ENCODE measurements at places on chromosomes 1 and 21.

GRCh38 chr1:203663294-203663693 lies 36.7 kb downstream of the ATP2B4 start:
- no peak for DNase-seq

GRCh38 chr21:43367296-43367695 lies 59.6 kb downstream of the SIK1 start:
- no peak for DNase-seq

DNA sequence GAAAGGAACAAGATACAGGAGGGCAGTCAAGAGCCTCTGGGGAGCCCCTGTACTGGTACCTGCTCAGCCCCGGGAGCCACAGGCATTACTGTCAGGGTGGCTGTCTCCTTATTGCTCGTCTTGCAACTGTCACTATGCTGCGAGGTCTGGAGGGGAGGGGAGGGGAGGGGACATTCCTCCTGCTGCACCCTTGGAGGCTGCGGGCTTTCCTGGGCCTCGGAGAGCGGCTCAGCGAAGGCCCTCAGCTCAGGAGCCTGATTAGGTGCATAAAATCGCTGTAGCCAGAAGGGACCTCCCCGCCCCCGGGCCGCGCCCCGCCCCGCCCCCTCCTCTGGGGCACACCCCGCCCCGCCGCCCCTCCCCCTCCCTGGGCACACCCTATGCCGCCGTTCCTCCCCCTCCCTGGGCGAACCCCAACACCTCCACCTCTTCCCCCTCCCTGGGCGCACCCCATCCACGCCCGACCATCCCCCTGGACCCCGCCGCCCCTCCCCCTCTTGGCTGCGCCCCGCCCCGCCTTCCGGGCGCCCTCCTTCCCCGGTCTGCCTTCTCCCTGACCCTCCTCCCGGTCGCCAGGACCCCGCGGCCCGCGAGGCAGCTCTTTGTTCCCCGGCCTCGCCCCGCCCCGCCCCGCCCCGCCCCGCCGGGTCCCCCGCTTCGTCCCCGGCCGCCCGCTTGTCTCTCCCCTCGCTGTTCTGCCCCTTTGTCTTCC lies 35.5 kb downstream of the CACHD1 start:
- no peak for DNase-seq

DNA sequence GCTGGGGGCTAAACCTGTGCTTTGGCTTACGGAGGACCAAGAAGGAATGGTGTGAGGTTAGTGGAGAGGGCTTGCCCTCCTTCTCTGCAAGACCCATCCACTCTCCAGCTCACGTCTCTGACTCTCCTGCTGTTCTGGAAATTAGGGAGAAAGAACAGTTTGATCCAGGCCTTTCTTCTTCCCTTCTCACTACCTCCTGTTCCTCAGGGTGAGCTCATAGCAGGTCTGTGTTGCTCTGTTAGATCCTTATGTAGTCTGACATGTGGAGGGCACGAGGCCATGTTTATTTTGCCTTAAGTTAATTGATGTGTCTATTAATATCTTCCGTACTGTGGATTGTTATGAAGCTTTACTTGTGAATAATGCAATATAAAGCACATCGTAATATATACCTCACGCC lies 315.0 kb downstream of the GRIK1 start:
- DNase-seq: no peak

GRCh38 chr1:51516649-51517158 lies 2.4 kb downstream of the EPS15 start:
- DNase-seq: no peak

DNA sequence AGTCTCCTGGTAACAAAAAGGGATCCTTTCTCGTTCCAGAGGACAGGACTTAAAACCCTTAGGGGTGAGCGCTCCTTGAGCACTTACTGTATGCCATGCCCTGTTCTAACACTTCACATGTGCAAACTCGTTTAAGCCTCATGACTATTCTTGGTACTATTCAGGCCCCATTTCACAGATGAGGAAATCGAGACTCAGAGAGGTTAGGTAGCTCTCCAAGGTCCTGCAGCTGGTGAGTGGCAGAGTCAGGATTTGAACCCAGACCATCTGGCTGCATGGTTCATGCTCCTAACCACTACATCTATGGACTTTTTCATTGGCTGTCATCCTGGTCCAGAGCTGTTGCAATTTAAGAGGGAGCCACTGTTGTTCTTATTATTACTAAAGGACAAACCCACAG lies 46.7 kb upstream of the WNT4 start:
- DNase-seq: no peak

GRCh38 chr1:109508001-109508872 lies 1.3 kb downstream of the AMIGO1 start:
- no peak for DNase-seq

- no peak for DNase-seq
Measured at GRCh38 chr1:208203848-208204609, 40.2 kb downstream of the PLXNA2 start.

DNA sequence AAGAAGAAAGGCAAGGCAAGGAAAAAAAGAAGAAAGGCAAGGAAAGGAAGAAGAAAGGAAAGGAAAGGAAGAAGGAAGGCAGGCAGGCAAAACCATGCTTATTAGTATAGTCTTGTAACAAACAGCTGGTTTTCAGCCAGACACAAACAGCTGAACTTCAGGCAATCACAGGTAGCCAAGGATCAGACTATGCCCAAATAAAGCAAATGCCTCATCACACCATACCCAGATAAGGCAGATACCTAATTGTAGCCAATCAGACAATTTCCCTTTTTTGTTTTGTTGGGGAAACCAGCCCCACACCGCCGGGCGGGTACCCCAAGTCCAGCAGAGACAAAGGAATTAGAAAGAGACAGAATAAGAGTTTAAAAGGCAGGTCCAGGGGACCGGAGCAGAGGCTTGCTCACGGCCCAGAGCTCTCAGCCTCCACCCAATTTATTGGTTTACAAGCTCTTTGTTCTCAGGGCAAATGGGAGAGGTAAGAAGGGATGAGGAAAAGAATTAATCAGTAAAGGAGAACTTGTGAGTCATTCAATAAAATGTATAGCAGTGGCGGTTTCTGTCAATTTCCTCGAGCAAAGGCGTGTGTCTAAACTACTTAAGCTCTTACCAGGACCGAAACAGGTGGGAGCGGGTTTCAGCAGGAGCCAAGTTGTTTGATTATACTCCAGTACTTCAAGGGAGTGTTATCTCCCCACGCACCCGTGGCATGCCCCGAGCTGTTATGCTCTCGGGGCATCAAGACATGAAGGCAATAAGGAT lies 886.8 kb downstream of the KCNT2 start:
- no peak for DNase-seq

DNA sequence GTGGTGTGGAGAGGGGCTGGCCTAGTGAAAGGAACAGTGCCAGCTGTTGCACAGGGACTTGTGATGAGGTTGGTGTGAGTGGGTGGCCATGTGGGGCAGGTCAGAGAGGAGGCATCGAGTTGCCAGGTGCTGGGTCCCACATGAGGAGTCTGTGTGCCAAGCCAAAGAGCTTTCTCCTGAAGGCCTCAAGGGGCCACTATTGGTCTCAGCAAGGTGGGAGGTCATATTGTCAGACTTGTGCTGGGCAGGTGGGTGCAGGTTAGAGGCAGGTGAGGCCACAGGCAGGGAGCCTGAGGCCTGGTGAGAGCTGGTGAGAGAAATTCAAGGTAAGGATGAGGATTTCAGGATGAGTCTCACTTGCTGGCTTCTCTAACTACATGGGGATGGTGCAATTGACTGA lies 256.8 kb downstream of the DISC1 start:
- no peak for DNase-seq

GRCh38 chr1:35222322-35223083 lies 29.6 kb upstream of the SFPQ start:
- no peak for DNase-seq

GRCh38 chr1:34034036-34034435 lies 131.0 kb downstream of the CSMD2 start:
- DNase-seq: no peak

GRCh38 chr1:32411261-32411660 lies 17.0 kb upstream of the BSDC1 start:
- DNase-seq: peak; percentile 32

DNA sequence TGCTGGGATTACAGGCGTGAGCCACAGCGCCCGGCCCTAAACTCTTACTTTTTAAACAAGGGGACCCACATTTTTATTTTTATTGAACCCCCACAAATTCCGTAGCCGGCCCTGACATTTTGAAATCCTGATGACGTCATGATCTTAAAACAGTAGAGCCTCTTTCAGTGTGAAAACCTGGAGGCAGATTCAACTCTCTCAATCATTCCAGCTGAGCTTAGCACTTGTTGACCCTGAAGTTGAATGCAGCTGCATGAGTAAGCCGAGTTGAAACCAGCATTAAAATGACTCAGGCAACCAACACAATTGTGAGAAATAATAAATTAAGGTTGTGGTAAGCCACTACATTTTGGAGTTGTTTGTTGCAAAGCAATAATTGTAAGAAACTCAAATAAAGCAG lies 93.9 kb upstream of the ADGRL4 start:
- DNase-seq: no peak

DNA sequence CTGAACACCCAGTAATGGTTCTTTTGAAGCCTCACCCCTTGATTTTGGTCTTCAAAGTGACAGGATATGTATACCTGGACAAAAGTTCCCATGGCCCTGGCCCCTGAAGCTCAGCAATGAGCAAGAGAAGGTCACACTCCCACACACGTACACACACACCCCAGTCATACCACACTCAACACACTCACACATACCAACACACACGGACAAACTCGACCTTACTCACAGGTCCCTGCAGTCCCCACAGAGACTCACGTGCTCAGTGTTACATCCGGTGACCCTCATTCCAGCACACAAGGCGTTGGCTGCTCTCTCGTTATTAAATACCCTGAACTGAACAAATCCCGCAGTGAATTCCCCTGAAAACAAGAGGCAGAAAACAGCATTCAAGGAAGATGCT lies 5.9 kb downstream of the ITLN1 start:
- no peak for DNase-seq

DNA sequence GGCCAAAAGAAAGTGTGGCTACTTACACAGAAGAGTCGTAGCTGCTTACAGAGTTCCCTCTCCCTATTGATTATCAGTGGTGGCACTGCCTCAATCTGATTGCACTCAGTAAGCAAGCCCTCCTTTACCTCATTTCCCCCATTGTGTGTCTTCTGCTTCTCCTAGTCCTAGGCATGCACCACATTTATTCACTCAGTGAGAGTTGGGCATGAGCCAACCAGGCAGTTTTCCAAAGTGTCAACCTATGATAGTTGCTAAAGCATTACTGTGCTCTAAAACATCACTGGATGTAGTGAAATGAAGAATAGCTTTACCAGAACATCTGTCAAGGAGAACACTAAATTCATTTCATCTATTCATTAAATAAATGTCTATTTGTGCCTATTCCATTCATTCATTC lies 19.3 kb downstream of the GJA5 start:
- no peak for DNase-seq

DNA sequence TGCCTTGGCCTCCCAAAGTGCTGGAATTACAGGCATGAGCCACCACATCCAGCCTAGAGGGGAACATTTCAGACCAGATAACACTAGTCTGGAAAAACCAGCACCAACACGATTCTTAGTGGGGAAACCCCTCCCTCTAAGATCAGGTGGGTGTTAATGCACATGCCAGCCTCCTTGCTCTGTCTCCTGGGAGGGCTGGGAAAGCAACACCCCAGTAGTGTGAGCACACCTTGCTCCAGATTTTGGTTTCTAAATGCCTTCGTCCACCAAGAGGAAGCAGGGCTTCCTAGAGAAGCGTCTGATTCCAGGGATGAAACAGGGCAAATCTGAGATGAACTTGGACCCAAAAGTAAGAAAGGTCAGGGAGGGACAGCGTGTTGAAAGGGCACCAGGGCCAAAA lies 2.2 kb upstream of the KRTAP10-4 start:
- no peak for DNase-seq

GRCh38 chr1:112576240-112576639 lies 42.7 kb downstream of the ST7L start:
- DNase-seq: no peak

DNA sequence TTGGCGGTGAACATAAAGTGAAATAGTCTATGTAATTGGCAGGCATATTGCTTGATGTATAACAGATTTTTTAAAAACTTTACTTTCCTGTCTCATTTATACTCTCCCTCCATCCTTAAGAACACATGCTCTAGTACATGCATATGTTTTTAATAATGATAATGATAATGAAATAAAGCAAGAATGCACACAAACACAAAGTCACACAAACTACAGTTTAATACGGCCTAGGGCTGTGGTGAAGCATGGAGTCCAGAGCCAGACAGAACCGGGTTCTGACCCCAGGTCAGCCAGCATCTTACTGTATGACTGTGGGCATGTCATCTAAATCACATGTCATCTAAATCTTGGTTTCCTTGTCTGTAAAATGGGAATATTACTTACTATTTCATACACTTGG lies 324.9 kb upstream of the NFIA start:
- no peak for DNase-seq
